Uterine smooth muscle cell (primary cell): ENCODE measurements at places on chromosomes 6 and 20. TPM values are rescaled to one million over a fixed set of nuclear protein-coding genes. Genes with fewer than 3 reads are reported as not detected.

SIGLEC1 gene
- not detected in 2 replicates for total RNA-seq

SEMG1 gene
- not detected in 2 replicates for total RNA-seq

HLA-DPB1 gene
- total RNA-seq, result 6.8 and 21.1 TPM in 2 replicates

SIRPA gene
- total RNA-seq, result 8.2 and 11.5 TPM in 2 replicates

PDYN gene
- total RNA-seq, result not detected in 2 replicates

RCAN2 gene
- 0.77 and 1.5 TPM in 2 replicates for total RNA-seq

EDEM2 gene
- total RNA-seq, result 27.2 and 56.7 TPM in 2 replicates

NMBR gene
- 0.11 and 0.12 TPM in 2 replicates for total RNA-seq

ADGRF5 gene
- under 0.01 TPM in 2 replicates for total RNA-seq

SLC35B3 gene
- 19.7 and 21.9 TPM in 2 replicates for total RNA-seq

FHL5 gene
- total RNA-seq, result not detected in 2 replicates

AIF1 gene
- total RNA-seq, result not detected in 2 replicates

PDE10A gene
- total RNA-seq, result 2.3 and 3.5 TPM in 2 replicates

PKIB gene
- 3.1 and 3.8 TPM in 2 replicates for total RNA-seq

MEI4 gene
- total RNA-seq, result not detected in 2 replicates

UNC5CL gene
- total RNA-seq, result 0.12 and 0.22 TPM in 2 replicates

KCNK15 gene
- total RNA-seq, result 0.22 and 1.6 TPM in 2 replicates
